ENCODE measurements at places on chromosomes 7 and 10. TPM values are rescaled to one million over a fixed set of nuclear protein-coding genes. Genes with fewer than 3 reads are reported as not detected.

The RTKN2 gene
- total RNA-seq, result 12.2 TPM

The CUEDC2 gene
- total RNA-seq, result 26.9 TPM

DNA sequence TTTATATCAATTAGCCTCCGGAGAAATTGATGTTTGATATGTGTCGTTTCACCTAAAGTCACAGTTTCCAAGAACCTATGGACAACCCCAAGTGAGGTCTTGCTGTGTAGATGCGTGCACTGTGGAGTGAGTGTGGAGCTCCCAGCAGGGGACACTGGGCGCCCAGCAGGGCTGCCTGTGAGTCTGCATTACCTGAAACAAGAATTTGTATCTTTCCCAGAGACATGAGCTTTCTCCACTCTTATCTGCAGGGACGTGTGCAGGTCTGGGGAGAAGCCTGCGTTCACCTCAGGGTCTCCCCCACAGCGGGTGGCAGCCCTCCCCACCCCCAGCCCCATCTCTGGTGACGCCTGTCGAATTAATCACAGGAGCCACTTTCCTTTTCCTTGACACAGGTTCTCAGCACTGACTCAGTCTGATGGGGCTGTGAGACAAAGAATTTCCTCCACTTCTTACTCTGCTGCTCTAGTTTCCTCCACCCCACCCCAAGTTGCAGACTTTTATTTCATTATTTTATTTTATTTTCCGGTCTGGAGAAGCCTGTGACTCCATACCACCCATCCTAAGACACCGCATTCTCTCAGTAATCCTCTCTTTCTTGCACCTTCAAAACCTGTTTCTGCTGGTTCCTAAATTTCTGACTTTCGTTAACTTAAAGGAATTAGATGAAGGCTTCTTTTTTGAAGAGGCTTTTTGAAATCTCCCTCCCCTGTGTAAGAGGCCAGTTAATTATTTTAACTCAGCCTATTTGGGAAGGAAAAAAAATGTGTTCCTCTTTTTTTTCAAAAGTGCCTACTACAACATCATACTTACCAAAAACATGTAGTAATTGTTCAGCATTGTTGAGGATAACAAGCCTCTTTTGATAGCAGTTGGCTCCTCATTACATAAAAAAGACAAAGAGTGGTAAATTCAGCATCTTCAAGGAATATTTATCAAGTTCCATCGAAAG is 17.0 kb upstream of the INSIG1 start:
- no peak for DNase-seq

DNA sequence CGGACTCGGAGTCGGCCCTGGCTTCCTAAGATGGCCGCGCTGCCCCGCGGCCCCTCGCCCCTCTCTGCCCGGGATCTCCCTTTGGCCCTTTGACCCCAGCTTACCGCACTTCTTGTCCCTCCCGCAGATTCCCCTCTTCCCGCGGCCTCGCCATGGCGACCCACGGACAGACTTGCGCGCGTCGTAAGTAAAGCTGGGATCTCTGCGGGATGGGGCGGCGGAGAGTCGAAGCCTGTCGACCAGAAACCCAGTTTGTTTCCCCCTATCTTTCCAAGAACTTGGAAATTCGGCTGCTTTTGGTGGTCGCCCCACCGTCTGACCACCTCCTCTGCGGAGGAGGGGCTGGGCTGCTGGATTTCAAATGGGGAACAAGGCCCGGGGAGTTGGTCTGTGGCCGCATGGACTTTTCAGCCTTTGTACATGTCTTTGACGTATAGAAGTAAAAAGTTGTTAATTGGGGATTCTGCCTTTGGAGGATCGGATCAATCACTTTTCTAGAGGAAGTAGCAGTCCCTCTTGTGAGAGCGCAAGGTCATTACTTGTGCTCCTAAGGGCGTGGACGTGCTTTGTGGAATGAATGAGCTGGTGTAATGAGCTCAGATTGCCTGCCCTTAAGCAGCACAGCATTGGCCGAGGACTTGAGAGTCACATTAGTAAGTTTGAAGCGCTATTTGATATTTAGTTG is 553 bp downstream of the VDAC2 start:
- no peak for DNase-seq

DNA sequence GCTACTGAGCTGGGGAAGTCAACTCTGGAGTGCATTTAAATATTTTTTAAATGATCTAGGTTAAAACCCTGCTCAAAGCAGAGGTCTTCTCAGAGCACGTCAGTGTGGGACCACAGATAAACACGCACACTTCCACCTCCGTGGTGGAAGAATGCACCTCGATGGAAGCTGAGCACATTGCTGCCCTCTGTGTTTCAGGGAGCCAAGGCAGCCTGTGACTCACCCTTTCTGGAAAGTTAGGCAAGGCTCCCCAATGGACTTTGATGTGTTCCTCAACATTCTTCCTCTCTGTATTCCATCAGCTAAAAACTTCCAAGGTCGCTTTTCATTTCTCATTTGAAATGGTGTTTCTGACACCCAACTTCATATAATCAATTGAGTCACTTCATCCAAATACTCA is 170.8 kb upstream of the KMT2E start:
- no peak for DNase-seq
